Heart left ventricle (tissue), 16 donors: ENCODE measurements at places on chromosomes 7 and 10. TPM values are rescaled to one million over a fixed set of nuclear protein-coding genes. Genes with fewer than 3 reads are reported as not detected.

- no peak for DNase-seq
Measured at GRCh38 chr7:25638590-25639244, 410.4 kb upstream of the NPVF start.

GRCh38 chr10:30505543-30506298 is 71.7 kb downstream of the MAP3K8 start:
- DNase-seq, result no peak

- DNase-seq, result no peak
Measured at GRCh38 chr7:47600199-47601118, 18.5 kb upstream of the TNS3 start.

FGF8 gene
- polyA plus RNA-seq, result not detected

NUTM2E gene
- 0.40 TPM for polyA plus RNA-seq

KIAA1217 gene
- polyA plus RNA-seq, result 18.3 TPM
